CD4-positive, CD25-positive, alpha-beta regulatory T cell (primary cell): ENCODE measurements at places on chromosomes 3 and 15.
A peak's percentile ranks its signal among the peaks of the same experiment; 100 is the strongest.

DNA sequence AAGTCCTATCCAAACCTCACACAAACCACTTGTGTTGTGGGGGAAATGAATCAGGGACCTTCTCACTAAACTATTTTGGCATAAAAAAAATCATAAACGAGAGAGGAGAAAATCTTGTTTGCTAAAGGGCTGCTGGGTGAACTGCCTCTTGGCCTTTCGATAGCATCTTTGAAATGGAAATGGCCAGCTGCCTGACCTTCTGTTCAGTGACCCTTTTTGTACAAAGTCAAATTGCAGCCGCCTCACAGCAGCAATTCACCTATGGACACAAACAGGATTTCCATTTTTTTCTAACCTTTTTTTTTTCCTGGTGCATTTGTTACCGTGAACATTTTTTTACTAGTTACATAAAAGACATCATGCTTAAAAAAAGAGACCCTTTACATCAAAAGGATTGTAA is 89.0 kb upstream of the ONECUT1 start:
- no peak for DNase-seq

DNA sequence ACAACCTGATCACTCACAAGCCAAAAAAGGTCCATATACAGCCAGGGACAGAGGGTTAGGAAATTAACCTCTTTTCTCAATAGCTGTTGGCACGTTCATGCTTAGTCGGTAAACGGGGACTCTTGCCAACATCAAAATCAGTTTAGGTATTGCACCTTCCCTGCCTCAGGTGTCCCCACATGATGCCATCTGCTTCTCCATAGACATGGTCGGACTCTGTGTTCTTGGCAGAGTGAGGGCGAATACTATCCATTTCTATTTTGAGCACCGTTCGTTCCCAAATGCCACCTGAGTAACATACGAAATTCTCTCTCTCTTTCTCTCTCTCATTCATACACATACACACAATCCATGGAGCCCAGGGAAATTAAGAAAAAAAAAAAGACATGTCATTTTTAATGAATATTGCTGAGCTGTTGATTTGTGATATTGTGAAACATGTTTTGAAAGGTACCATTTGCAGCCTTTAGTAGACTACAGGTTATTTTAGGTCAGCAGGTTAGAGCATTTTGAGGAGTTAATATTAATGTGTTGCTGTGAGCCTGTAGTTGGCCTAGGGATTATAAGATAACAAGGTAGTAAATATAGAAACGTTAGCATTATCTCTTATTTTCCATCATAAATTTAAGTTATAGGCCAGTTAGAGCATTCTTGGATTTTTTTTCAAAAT is 78.5 kb downstream of the GHSR start:
- DNase-seq: no peak

GRCh38 chr3:53729159-53729558 is 117.1 kb downstream of the CHDH start:
- no peak for DNase-seq

DNA sequence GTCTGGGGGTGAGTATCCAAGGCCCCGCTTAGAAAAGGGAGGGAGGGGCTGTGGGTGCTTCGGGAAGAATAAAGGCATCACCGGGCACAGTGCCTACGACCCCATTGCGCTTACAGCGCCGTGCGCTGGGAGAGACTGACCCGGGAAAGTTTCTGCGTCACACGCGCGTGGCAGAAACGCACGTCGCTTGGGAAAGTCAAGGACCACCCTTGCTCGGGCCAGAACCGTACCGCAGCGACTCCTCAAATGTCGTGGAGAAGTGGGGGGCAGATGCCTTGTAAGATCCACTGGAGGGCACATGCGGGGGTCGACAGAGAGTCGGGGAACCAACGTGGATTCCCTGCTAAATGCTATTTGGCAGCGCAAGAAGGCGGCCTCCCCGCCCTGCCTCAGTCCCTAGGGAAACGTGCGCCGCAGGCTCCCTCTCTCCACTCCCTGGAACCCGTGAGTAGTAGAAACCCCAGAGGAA is 2.4 kb downstream of the ADAMTS9 start:
- no peak for DNase-seq

DNA sequence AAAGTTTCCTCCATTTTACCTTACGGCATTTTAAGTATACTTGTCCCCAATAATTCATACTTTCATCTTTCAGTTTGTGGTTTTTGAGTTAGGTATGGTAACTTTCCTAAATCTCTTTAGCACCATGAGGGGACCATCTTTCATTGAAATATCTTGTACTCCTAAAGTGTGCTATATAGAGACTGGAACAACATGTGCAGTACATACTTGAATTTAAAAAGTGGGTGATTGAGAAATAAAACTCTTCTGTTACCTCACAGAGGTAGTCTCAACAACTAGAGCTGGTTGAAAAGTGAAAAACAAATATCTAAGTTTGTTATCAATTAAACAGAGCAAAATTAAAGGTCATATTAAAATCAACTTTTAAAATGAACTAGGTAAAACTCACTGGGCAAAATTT is 423.1 kb downstream of the ROBO2 start:
- no peak for DNase-seq

DNA sequence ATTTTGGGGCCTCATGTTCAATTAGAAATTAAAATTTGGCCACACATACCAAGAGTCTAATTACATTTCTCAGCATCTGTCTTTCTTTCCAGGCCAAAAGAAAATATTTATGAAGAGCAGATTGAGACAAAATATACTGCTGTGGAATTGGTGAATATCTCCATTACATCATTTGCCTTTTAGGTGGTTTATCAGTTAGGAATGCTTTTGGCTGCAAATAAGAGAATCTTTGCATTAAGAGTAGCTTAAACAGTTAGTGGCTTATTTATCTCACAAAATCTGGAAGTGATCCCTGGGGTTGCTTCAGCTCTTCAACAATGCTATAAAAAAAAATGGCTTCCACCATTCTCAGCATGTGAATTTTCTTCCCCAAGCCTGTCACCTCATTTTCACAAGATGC is 308.7 kb downstream of the MAGI1 start:
- no peak for DNase-seq

DNA sequence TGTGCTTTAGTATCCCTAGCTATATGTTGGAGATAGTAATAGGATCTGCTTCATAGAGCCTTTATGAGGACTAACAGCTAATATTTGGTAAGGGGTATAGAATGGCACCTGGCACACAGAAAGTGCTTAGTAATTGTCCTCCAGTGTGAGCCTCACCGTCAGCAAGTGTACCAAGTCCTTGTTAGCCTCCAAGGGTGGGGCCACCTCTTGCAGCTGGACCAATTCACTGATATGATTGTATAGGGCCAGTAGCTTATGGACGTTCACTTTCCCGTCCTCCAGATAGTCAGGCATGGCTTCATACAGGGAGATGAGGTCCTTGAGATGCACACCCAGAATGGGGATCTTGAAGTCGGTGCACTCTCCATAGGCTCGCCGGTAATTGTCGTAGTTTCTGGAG is 53.6 kb downstream of the FAM98B start:
- no peak for DNase-seq

- DNase-seq: no peak
Measured at GRCh38 chr15:61337541-61337940, 108.4 kb upstream of the RORA start.

DNA sequence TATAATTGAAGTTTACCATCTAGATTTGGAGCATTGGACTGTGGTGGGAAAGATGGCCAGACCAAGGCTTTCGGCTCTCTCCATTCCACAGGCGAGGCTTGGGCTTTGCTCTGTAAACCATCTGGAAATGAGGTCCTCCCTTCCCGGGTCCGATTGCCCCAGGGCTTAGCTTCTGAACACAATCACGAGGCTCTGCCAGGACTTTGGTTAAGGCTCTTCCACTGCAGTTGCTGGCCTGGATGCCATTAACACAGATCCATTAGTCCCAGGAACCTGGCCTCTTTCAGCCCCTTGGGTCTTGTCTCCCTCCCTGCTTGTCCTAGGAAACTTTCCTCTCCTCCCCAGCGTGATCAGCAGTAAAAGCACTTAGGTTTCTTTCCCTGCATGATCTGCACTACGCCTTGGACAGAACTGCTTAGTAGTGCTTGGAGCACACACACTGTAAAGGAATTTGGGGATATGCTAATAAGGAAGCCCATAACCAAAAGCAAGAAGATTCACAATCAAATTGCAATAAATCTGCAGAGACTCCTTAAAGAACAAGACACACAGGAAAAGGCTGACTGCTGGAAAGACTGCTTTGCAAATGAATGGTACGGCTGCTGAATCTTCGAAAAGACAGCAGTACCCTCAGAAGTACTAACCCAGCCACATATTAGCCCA is 154.3 kb downstream of the ECT2 start:
- DNase-seq: no peak

- no peak for DNase-seq
Measured at GRCh38 chr3:142850395-142851023, 38.4 kb downstream of the PCOLCE2 start.

GRCh38 chr3:123270818-123271217 is 69.1 kb downstream of the SEC22A start:
- DNase-seq: no peak

GRCh38 chr15:99981191-99981647 is 248.0 kb upstream of the LYSMD4 start:
- DNase-seq: no peak

DNA sequence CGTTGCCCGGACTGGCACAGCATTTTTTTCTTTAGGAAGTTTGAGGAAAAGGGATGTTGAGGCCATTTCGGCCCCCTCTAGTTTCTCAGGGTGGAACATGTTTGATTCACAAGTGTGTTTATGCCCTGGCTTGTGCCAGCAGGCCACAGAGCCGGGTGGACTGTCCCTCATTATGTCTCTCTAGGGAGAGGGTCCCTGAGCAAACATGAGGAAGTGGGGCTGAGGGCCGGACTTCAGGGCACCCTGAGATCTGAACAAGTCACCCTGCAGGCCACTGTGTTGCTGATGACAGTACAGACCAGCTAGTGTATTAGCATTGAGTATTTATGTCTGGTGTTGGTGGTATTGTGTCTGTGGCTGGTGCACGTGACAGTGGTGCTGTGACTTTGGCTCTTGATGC is 34.9 kb downstream of the RNU5B-1 start:
- no peak for DNase-seq

- no peak for DNase-seq
Measured at GRCh38 chr3:31919528-31919927, 61.5 kb downstream of the OSBPL10 start.

DNA sequence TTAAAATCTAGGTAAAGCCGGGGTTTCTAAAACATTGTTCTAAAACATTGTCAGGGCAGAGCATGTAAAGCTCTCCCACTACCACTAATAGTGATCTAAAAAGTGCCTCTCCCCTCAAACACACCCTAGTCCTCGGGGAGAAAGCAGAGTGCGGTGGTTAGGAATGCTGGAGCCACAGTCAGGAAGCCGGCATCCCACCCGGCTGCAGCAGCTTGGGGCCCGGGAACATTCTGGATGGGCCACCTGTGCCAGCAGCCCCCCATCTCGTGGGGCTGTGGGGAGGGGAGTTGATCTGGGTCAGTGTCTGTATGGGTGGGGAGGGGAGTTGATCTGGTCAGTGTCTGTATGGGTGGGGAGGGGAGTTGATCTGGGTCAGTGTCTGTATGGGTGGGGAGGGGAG is 176.9 kb downstream of the APBA2 start:
- no peak for DNase-seq

DNA sequence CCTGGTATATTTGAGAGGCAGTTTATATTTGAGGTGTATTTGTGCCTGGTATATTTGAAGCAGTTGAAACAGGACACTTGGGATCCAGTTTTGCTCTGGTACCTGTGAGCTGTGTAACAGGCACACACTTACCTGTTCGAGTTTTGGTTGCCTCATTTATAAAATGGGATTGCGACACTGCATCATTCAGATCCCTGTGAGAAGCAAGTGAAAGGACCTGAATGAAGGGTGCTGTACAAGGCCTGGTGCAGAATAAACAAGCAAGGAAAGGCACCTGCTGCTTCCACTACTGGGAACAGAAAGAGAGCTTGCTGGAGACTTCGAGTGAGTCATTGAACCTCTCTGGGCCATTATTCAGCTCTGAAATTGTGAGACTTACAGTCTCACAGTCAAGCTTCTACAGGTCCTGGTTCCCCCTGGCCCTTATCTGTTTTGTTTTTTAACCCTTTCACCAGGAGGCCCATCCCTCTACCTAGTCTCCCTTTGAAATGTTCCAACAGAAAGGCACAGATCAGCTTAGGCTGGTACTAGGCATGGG is 11.5 kb downstream of the FETUB start:
- DNase-seq: no peak

DNA sequence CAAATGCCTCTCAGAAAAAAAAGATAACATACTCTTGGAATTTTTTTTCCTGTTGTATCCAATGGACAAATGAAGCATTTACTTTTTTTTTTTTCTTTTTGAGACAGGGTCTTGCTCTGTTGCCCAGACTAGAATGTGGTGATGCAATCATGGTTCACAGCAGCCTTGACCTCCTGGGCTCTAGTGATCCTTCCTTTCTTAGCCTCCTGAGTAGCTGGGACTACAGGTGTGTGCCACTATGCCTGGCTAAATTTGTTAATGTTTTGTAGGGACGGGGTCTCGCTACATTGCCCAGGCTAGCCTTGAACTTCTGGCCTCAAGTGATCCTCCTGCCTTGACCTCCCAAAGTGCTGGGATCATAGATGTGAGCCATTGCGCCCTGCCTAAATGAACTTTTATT is 167.2 kb downstream of the ISL2 start:
- DNase-seq: no peak

DNA sequence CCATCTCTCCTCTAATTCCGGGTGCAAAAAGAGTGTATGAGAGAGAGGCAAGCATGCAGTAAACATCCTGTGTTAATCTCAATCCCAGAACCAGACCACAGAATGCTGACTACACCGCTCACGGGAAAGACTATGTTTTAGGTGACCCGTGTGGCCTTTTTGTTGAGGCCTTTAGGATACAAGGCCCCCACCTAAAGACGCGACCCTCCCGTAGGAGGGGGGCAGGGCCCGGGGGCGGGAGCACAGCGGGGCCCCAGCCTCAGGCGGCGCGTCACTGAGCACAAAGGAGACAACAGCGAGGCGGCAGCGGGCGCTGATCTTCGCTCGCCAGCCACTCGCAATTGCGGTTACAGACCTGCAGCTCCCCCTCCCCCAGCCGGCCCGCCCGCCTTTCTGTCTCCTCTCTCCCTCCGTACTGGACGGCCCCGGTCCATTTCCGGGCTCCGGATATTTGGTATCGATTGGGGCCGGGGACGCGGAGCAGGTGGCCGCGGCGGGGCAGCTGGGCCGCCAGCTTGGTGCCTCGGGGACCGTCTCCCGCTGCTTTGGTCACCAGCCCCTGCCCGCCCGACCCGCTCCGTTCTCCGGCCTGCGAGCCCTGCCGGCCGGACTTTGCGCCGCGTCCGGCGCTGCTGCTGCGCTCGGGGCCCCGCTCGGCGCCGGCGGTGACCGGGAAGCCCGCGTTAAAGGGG is at the start of gene CCDC50:
Gene CCDC50 (plus strand): TSS at position 433 of the 692 bp plus-strand sequence. CDS start 281 bp downstream, outside the sequence.
- DNase-seq: peak; percentile 48

DNA sequence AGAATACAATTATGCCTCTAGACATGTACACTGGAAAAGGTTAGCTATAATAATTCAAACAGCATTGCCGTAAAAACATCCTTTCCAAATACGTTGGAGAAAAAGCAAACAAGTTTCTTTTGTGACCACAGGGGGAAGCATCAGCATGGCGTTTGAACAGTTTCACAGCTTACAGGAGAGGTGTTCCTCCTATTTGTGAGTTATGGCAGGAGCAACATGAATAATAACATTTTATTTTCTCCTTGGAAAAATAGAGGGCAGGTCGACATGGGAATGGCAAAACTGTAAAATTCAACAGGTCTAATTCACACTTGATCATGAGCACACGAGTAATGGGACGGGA is 39.7 kb upstream of the GADL1 start:
- no peak for DNase-seq
